Stimulated activated CD4-positive, alpha-beta T cell treated with anti-CD3 and anti-CD28 coated beads, Interleukin-4, amount 100 ng/mL, for 4 hours (primary cell): ENCODE measurements at places on chromosomes 7 and 10.

DNA sequence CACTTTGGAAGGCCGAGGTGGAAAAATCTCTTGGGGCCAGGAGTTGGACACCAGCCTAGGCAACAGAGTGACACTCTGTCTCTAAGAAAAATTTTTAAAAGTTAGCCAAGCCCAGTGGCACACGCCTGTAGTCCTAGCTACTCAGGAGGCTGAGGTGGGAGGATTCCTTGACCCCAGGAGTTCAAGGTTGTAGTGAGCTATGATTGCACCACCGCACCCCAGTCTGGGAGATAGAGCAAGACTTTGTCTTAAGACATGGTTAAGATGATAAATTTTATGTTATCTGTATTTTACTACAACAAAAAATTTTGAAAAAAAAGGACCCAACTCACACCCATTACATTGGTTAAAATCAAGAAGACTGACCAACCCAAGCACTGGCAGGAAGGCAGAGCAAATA lies 44.4 kb upstream of the SMARCD3 start:
- DNase-seq: no peak

DNA sequence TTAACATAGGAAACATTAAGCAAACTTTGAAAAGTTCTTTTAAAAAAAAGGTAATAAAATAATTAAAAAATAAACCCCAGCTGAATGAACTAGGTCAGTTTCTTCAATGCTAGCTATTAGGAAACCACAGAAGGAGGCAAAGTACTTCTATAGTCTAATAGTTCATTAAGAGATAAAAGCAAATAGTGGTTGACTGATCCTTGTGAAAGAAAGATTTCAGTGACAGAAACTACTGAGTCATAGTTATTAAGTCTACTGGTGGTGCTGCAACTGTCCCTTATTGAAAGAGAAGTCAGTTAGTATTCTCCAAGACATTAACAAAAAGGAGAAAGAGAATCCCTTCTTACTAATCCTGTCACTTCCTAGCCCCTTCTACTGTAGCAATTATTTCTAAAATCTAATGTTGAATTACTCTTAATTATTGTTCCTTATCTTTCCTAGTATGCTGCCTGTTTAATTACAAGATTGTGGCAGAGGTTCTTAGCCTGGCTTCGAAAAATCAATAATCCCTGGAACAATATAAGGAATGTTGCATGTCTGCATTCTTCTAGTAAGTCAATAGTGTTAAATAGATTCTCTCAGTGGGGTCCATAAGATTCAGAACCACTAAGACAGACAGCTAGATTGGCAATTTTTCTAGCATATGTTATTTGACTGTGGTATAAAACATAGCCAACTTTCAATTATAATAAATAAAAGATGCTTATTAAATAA lies 18.2 kb downstream of the TCTN3 start:
- no peak for DNase-seq

DNA sequence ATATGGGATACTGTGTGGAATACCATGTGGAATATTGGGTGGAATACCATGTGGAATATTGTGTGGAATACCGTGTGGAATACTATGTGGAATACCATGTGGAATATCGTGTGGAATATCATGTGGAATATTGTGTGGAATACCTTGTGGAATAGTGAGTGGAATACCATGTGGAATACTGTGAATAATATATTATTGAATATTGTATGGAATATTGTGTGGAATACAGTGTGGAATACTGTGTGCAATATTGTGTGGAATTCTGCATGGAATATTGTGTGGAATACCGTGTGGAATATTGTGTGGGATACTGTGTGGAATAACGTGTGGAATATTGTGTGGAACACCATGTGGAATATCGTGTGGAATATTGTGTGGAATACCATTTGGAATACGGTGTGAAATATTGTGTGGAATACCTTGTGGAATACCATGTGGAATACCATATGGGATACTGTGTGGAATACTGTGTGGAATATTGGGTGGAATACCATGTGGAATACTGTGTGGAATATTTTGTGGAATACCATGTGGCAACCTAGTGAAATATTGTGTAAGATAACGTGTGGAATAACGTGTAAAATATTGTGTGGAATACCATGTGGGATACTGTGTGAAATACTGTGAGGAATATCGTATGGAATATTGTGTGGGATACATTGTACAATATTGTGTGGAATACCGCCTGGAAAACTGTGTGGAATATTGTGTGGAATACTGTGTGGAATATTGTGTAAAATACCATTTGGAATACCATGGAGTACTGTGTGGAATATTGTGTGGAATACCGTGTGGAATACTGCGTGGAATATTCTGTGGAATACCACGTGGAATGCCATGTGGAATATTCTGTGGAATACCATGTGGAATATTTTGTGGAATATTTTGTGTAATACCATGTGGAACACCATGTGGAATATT lies 133.9 kb upstream of the CHST15 start:
- no peak for DNase-seq

- DNase-seq: no peak
These were observed 287.2 kb downstream of the AUTS2 start for GRCh38 chr7:69885431-69885830.

DNA sequence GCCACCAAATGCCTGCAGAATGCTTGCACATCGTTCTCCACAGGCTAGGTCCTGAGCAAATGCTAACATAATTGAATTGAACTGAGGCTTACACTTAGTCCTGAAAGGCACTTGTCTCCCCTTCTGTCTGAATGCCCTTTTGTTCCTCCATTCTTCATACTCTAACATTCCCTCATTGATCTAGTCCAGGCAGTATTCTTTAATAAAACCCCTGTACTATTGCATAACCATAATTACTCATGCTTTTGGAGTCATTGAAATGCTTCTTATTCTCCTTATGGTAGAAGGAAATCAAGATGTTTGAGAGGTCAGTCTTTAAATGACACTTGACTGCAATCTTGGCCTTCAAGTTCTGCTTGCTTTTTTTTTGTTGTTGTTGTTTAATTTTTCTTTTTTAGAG lies 7.1 kb downstream of the PI4K2A start:
- no peak for DNase-seq

- no peak for DNase-seq
These were observed 287 bp downstream of the DCLRE1A start for GRCh38 chr10:113853578-113854012.

- DNase-seq: no peak
These were observed 8.1 kb downstream of the SFTPA2 start for GRCh38 chr10:79552143-79552542.

DNA sequence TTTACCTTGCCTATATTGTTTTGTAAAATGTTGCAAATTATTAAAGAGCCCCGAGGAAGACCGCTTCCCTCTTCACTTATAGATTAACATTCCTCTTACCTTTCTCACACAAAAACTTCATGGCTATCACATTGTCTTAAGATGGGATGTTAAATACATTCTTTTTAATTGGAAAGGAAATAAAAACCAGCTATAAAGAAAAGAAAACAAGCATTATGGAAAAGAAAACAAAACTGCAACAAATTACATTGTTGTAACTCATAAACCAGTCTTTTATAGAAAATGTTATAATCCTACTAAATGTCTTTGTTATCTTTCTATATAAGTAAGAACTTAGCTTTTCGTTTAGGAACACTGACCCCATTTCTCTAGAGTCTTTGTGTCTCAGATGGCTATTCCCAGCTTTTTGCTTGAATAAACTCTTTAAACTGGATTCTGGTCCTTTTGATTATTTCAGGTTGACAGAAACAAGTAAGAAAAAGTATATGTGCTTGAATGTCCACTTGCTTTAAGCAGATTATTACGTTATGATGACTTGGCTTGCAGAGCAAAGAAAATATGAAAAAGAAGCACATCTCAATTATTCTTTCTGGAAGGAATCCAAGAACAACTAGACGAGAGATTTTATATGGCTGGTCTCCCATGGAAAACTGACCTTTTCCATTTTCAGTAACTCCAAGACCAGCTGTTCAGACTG lies 128.2 kb downstream of the AKR1D1 start:
- DNase-seq: no peak

- no peak for DNase-seq
These were observed 169.6 kb upstream of the FAM171A1 start for GRCh38 chr10:15540727-15541126.

DNA sequence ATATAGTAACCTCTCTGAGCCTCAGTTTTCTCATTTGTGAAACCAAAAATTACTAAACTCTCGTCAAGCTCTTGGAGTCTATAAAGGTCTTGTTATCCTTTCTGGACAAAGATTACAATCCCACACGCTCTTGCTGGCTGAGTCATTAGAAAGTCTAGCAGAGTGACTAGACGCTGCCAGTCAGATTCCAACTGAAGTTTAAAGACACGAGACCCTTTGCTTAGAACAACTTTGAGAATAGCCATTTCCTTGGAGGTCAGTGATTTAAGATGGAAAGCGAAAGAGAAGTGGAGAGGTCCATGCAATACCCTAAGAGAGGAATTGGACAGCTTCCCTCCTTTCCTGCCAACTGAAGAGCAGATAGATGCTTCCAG lies 119.5 kb downstream of the APBB1IP start:
- DNase-seq: no peak

DNA sequence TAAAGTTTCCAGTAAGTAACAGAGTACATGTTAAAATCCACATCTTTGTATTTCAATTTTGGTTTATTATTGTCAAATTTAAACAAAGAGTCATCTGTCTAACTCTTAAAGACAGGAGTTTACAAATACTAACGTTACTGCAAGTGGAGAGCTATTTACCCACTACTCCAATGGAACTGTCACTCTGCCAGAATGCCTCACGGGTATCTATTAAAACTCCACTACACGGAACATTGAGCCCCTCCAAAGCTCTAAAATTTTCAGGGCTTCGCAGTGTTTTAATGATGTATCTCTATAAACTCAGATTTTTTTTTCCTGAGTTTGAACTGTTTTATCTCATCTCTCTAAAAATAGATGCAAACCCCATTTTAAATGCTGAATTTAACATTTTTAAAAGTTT lies 388.7 kb upstream of the SEMA3A start:
- no peak for DNase-seq

DNA sequence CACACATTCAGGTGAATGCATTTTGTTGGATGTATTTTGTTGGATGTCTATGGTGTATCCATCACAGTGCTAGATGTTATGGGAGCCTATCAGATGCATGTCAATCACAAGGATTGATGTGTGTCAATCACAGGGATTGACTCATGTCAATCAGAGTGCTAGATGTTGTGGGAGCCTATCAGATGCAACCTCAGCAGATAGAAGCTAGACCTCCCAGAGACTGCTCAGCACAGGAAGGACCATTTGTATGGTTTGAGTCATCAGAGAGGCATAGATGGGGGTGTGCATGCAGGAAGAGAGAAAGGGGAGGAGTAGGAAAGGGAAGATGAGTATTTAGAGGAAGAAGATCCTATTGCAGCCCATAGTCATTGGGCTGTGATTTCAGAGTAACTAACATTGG lies 48.3 kb upstream of the PITRM1 start:
- no peak for DNase-seq

GRCh38 chr7:26580064-26580591 lies 284.3 kb downstream of the SKAP2 start:
- DNase-seq: no peak

GRCh38 chr10:6314620-6315205 lies 112.0 kb downstream of the PFKFB3 start:
- no peak for DNase-seq

- no peak for DNase-seq
These were observed 63.7 kb downstream of the CELF2 start for GRCh38 chr10:11081408-11081807.

DNA sequence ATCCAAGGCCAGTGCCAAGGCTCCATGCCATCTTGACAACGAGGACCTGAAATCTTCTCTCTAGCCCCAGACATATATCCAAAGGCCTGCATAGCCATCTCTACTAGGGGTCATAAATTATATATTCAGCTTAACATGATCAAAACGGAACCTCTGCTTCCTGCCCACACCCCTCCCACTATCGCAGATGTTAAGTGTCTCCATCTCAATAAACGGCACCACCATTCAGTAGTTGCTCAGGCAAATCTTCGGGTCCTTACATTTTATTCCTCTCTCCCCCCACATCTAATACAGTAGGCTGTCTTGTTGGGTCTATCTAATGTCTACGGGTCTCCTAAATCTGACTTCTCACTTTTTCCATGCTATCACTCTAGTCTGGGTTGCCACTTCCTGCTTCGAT lies 201.1 kb upstream of the PLXNA4 start:
- DNase-seq: no peak

DNA sequence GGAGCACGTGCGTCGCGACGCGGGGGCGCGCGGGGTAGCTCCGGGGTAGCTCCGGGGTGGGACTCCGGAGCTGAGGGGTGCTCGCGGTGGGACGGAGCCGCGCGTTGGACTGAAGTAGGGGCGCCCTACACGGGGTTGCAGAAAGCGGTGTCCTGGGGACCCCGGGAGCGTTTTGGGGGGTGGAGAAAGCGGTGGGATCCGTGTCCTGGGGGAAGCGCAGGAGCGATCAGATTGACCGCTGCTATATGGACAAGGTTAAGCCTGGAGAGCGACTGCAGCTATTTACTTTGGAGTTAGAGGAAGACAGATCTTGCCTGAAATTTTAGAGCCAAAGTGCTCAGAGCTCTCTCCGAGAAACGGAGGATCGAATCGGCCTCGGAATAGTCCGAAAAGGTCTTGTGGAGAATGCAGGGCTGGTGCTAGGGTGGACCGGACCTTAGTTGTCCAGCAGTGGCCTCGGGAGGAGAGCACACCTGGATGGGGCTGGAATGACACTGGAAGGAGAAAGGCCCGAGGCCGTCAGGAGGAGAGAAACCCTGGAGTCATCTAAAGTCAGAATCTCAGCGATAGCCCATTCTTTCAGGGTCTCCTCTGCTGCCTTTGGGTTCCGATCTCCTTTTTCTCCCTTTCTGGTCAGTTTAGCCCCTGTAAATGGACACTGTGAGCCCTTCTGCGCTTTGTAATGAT lies 564 bp downstream of the PDSS1 start:
- no peak for DNase-seq

GRCh38 chr10:91653219-91653870 lies 20.5 kb upstream of the PPP1R3C start:
- no peak for DNase-seq

DNA sequence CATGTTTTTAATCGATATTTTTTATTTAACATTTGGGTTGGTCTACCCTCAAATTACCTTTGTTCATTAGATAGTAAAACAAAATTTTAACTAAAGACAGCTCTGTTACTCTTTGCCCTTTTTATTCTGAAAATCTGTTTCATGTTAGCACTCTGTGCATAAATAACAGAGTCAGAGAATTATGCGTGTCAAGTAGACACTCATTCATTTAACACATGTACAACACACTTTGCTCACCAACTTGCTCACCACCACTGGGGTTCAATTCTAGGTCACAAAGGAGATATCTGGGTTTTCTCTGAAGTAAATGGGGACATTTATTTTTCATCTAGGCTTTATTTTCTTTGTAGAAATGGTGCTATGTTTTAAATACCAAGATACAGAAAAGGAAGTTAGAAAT lies 457.4 kb upstream of the SEMA3D start:
- DNase-seq: no peak

DNA sequence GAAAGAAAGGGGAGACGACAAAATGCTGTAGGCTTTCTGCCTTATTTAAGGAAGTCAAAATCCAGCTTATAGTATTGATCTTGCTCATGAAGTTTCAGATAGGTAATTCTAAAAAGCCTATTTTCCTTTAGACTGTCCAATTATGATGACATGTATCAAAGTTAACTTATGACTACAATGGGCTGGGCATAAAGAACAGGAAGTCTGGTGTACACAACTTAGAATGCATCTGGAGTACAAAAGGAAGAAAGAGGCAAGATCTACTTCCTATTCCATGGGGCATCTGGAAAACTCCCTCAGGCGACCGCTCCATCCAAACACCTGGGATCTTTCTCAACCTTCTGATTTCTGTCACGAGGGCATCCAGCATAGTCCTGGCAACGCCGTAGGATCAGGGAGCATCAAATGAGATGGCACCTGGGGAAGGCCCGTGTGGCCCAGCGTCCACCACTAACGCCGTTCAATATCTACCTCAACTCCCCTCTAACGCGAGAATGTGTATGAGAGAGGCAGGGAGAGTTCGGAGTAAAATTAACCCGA lies 512 bp downstream of the FAM24B start:
- DNase-seq: no peak
